Gastroesophageal sphincter (tissue), 4 donors: ENCODE measurements at places on chromosomes 1 and 21. TPM values are rescaled to one million over a fixed set of nuclear protein-coding genes. Genes with fewer than 3 reads are reported as not detected.

Gene FCGR3B
- 1.2 TPM for total RNA-seq

Gene FMO2
- 37.3 TPM for total RNA-seq

Gene ANKRD34A
- total RNA-seq: 0.62 TPM

Gene SYT14
- not detected for total RNA-seq

Gene ERG
- 3.3 TPM for total RNA-seq
